ENCODE measurements at places on chromosomes 5 and 9.

GRCh38 chr9:125655066-125655633, 51.9 kb downstream of the MAPKAP1 start:
- DNase-seq, result peak; percentile 65

- no peak for DNase-seq
Observed at GRCh38 chr9:1354606-1355005, 304.4 kb downstream of the DMRT2 start.

- no peak for DNase-seq
Observed at GRCh38 chr9:638152-638551, 203.3 kb upstream of the DMRT1 start.

GRCh38 chr5:82448374-82448773, 170.2 kb upstream of the RPS23 start:
- no peak for DNase-seq

DNA sequence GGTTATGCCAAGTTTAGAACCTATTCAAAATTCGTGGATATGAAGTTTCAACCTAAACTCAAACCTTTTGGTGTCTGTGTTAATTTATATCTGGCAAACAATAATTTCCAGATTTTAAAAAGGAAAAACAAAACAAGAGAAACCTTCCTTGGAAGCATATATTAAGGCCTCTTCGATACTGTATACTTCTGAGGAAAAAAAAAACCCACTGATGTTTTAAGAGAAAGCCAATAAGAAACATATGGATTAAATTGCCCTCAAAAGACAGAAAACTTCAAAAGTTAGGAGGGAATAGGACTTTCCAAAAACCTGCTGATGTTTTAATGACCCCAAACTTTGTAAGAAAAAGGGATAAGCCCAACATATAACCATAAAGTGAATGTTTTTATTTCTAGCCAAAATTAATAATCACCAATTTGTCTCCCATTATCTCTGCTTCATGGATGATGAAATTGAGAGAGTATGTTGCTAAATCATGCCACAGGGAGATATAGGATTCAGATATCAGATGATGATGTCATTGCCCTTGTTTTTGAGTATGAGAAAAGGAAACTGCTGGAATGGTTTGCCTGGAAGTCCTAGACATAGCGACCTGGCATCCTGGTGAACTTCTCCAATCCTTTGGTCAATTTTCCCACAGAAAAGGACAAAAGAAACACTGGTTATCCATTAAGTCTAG, 423.9 kb downstream of the DMRT2 start:
- no peak for DNase-seq

- DNase-seq, result no peak
Observed at GRCh38 chr5:137090151-137090550, 409.0 kb downstream of the SPOCK1 start.

DNA sequence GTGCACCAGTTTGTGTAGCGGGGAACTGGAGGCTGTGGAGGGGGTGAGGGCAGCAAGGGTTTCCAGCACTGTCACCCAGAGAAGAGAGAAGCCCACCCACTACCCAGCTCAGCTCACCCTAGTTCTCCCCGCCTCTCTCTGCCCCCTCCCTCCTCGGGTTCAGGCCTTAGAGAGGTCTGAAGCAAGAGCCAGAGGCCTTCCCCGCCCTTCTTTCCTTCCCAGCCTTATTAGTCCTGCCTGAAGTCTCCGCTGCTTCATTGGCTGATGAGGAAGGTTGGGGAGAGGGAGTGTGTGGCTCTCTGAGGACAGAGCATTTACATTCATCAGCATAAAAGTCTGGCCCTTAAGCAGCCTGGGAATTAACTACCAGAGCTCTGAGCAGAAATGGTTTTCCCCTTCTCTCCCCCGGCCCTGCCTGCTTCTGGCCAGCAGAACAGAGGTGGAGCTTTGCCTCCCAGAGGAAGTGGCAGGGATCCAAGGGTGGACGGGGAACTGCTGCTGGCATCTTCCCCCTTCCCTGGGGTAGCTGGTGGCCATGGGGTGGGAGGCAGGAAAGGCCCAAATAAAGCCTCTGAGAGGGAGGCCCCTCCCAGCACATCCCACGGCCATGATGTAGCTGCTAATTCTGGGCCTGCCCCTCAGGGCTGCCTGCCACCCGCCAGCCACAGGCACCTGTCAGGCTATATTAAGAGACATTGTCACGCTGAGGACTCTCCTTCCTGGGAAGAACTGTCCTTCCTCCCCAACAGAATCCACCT, 4.1 kb downstream of the DNAJB5 start:
- peak; percentile 79 for DNase-seq

DNA sequence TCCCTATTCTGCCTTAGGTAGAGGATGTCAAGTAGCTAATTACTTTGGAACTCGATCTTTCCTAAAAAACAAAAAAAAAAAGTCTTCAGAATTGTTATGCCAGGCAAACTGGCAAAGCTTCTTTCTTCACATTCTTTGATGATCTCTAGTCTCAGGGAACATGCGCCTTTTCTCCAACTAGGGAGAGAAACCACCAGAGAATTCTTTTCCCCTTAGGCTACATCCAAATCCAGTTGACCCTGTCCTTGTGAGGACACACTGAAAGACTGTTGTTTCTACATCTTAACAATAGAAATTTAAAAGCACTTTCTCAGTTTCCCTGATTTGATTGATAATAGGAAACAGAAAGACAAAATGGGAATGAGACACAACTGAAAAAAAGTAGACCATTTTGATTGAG, 94.7 kb upstream of the ITGA2 start:
- no peak for DNase-seq

DNA sequence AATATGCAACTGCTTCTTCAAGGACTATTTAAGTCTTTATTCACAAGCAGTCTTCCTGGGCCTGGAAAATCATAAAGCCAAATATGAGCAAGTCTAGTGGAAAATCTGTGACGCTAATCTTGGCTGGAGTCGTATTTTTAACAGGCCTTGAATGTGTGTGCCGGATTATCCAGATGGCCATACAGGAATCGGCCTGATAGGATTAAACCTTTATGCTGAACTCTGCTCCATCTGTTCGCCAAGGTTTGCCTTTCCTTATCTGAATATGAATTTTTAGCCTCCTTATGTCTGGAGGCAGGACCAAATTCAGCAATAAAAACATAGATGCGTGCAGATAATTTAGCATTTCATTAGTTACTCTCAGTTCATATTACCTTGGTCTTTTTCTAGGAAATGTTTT, 294.5 kb downstream of the EBF1 start:
- DNase-seq, result no peak

Measured in fibroblast of skin of abdomen (primary cell).